HepG2 (cell line): ENCODE measurements at places on chromosomes 2 and 18. TPM values are rescaled to one million over a fixed set of nuclear protein-coding genes. Genes with fewer than 3 reads are reported as not detected.

The DCDC2C gene
- not detected in 2 replicates for polyA plus RNA-seq

The BOLL gene
- polyA plus RNA-seq: not detected in 2 replicates

The RPRM gene
- polyA plus RNA-seq: not detected in 2 replicates

The HNMT gene
- polyA plus RNA-seq: 259 and 279 TPM in 2 replicates

The ADD2 gene
- polyA plus RNA-seq: 0.05 and 0.07 TPM in 2 replicates

The ANKRD62 gene
- not detected in 2 replicates for polyA plus RNA-seq

The RTKN gene
- 166 and 187 TPM in 2 replicates for polyA plus RNA-seq

The RMDN2 gene
- polyA plus RNA-seq: 1.9 and 2.3 TPM in 2 replicates

The IL36G gene
- 0.14 TPM in 1 of 2 replicates, not detected in the other for polyA plus RNA-seq
